ENCODE measurements at places on chromosomes 7 and 10. TPM values are rescaled to one million over a fixed set of nuclear protein-coding genes. Genes with fewer than 3 reads are reported as not detected.

DNA sequence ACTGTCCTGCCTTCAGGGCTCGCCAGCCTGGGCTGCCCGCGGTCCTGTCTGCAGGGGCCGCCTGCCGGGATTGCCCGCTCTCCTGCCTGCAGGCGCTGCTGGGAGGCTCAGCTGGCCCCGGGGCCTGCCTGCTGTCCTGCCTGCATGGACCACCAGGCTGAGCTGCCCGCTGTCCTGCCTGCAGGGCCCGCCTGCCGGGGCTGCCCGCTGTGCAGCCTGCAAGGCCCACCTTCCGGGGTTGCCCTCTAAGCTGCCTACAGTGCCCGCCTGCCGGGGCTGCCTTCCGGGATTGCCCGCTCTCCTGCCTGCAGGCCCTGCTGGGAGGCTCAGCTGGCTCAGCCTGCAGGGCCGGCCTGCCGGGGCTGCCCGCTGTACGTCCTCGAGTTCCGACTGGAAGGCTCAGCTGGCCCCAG is 164.4 kb downstream of the GLRX3 start:
- peak; percentile 31 for DNase-seq

GRCh38 chr10:117112220-117112619 is 25.9 kb downstream of the VAX1 start:
- no peak for DNase-seq

- no peak for DNase-seq
Measured at GRCh38 chr7:459584-460373, 59.9 kb downstream of the PDGFA start.

- peak; percentile 3 for DNase-seq
Measured at GRCh38 chr7:128203710-128204214, 37.3 kb upstream of the LEP start.

DNA sequence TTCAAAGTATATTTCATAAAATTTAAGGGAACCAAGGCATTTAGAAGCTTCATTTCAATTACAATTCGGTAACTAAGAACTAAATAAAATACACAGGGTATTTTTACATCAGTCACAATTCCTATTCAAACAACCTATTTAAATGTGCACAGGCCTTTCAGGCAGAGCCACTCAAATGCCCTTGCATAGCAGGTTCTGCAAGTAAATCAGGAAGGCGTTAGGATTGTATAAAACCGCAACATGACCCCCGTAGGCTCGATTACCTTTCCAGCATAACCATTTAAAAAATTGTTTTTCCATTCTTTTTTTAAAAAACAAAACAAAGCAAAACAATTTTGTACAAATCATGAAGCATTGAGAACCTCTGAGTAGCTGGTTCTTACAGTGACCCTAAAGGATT is 289.9 kb upstream of the SP8 start:
- no peak for DNase-seq

DNA sequence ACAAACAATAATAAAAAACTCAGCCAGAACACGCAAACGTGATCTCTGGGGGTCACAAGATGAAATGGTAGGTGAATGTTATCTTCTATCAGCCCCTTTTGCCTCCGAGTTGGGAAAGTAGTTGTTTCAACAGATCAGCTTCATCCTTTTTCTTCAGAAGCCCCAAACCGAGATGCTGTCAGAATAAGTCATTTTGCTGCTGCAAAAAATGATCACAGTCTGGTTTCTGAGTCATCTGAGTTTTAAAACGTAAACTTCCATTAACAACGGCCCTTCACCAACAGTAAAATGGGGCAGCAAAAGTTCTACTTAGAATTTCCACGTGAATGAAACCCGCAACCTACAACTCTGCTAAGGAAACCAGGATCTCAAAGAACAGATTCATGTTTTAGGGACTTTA is 44.9 kb downstream of the JCAD start:
- peak; percentile 30 for DNase-seq

SPDYE11 gene
- total RNA-seq: not detected

DNA sequence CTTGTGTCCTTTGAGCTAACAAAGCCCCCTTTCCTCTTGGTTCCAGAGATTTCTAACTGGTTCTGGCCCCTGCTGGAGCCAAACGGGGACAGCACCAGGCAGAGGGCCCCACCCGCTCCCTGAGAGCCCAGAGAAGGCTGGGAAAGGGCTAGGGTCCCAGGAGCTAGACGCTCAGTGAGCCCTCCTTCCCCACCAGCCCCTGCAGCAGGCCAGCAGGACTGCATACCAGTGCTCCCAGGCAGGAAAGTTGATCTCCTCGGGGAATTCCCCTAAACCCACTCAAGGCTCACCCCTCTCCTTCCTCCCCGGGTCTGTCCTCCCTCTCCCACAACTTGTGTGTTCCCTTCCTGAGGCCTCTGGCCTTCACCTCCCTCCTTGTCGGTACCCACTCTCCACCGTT is 47.7 kb downstream of the PAX2 start:
- DNase-seq: no peak
